ENCODE measurements at places on chromosomes 7 and 10.

GRCh38 chr7:94436018-94436604, 41.4 kb downstream of the COL1A2 start:
- no peaks in the 10 kb centered on the region for H3K36me3 ChIP-seq
- peaks cover 17% of the 10 kb centered on the region for H3K27me3 ChIP-seq
- H3K4me3 ChIP-seq, result no peak overlapping the region
- no peak overlapping the region for H3K27ac ChIP-seq

GRCh38 chr10:27654284-27654683, 91.3 kb downstream of the MKX start:
- DNase-seq, result no peak
- H3K27ac ChIP-seq, result no peak overlapping the region
- peaks cover 16% of the 10 kb centered on the region for H3K27me3 ChIP-seq
- no peaks in the 10 kb centered on the region for H3K36me3 ChIP-seq
- no peak overlapping the region for H3K4me3 ChIP-seq

- peak; percentile 5 for DNase-seq
- no peaks in the 10 kb centered on the region for H3K27me3 ChIP-seq
- H3K4me1 ChIP-seq, result peaks cover 10% of the 10 kb centered on the region
- no peaks in the 10 kb centered on the region for H3K36me3 ChIP-seq
- H3K4me3 ChIP-seq, result peak overlapping the region; percentile 89
Measured at GRCh38 chr10:61897671-61898434, 3.6 kb upstream of the ARID5B start.

DNA sequence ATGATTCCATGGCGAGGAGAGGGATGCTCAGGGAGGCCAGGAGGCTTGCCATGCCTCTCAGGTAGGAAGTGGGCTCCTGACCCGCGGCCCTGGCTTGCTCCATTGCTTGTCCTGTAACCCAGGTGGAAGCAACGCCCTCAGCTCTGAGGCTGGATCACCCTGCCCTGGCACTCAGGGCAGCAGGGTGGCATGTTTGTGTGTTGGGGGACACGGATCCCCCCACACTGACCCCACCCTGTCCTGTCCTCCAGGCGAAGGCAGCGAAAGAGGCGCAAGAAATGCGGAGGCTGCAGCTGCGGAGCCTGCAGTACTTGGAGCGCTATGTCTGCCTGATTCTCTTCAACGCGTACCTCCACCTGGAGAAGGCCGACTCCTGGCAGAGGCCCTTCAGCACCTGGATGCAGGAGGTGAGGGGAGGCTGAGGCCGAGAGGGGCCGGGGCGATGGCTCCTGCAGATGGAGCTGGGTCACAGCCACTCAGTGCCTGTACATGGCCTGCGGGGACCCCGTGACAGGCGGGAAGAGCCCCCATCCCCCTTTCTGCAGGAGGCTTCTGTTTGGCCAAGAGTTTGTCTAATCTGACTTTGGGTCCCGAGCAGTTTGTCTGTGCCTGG, 38.3 kb downstream of the PRF1 start:
- no peak for DNase-seq
- H3K27ac ChIP-seq, result no peak overlapping the region
- no peak overlapping the region for H3K4me3 ChIP-seq
- H3K36me3 ChIP-seq, result no peaks in the 10 kb centered on the region
- peaks cover 15% of the 10 kb centered on the region for H3K4me1 ChIP-seq

GRCh38 chr7:17618652-17618974, 320.2 kb downstream of the AHR start:
- DNase-seq, result no peak
- no peak overlapping the region for H3K27ac ChIP-seq
- H3K4me1 ChIP-seq, result no peaks in the 10 kb centered on the region
- H3K36me3 ChIP-seq, result no peaks in the 10 kb centered on the region
- peaks cover 3% of the 10 kb centered on the region for H3K27me3 ChIP-seq
- H3K4me3 ChIP-seq, result no peak overlapping the region

DNA sequence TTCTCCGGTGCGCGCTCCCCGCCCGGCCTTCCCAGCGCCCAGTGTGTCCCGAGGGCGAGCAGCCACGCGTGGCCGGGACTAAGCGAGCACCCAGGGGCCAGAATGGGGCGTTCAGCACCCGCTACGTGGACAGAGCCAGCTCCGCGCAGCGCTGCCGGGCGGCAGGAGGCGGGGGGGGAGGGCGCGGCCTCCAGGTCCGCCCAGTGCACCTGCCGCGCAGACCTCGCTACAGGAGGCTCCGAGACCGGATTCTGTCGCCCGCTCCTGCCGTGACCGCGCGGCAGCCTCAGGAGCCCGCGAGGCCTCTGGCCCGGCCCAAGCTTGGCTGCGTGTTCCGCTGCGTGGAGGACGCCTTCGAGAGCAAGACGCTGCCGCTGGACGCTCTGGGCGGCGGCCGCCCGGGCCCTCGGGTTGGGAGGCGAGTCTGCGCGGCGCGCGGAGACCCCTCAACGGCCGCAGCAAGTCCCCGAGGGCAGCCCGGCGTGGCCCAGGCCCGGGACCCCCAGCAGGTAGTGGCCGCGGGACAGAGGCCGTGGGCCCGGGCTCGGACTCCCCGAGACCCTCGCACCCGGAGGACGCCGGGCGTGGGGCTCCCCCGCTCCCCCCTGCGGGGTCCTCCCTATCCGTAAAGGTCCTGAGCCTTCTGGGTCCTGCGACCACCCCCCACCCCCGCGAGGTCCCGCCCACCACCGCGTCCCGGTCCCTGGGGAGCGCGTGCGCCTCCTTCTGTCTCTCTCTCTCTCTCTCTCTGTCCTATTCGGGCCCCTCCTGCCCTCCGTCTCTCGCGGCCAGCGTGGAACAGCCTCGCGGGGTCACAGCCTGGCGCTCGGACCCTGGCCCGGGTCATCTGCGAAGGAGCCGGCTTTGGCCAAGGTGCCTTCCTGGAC, 904 bp upstream of the DPYSL4 start:
- no peak overlapping the region for H3K4me3 ChIP-seq
- peaks cover 22% of the 10 kb centered on the region for H3K27me3 ChIP-seq
- H3K27ac ChIP-seq, result no peak overlapping the region
- H3K4me1 ChIP-seq, result peaks cover 4% of the 10 kb centered on the region

- peaks cover 16% of the 10 kb centered on the region for H3K27me3 ChIP-seq
- no peak overlapping the region for H3K4me3 ChIP-seq
- H3K27ac ChIP-seq, result no peak overlapping the region
Measured at GRCh38 chr10:100766693-100767421, 21.5 kb downstream of the PAX2 start.

DNA sequence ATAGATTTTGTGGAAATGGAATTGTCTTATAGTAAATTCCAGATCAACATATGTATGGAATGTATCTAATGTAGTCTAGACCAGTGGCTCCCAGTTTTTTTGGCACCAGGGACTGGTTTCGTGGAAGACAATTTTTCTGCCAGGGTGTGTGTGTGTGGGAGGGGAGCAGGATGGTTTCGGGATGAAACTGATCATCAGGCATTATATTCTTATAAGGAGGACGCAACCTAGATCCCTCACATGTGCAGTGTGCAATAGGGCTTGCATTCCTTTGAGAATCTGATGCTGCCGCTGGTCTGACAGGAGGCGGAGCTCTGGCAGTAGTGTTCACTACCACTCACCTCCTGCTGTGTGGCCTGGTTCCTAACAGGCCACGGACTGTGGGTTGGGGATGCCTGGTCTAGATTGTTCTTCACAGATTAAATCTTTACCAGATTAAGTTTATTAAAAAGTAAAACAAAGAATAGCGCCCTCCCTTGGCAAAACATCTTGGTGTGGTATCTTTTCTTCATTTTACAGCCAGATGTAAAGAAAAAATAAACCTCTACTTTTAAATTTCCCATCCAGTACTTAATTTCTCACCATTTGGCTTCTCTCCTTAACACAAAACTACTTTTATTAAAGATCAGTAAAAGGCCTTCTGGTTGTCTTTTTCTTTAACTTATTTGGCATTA, 48.4 kb downstream of the SEPTIN7 start:
- no peak overlapping the region for H3K4me3 ChIP-seq
- DNase-seq, result no peak
- no peaks in the 10 kb centered on the region for H3K27me3 ChIP-seq
- peaks cover 23% of the 10 kb centered on the region for H3K4me1 ChIP-seq

GRCh38 chr10:116691635-116692034, 50.7 kb downstream of the HSPA12A start:
- H3K4me3 ChIP-seq, result no peak overlapping the region
- no peak for DNase-seq
- no peaks in the 10 kb centered on the region for H3K4me1 ChIP-seq
- H3K36me3 ChIP-seq, result no peaks in the 10 kb centered on the region

GRCh38 chr7:81774551-81774950, 4.7 kb upstream of the HGF start:
- H3K4me3 ChIP-seq, result no peak overlapping the region
- no peak overlapping the region for H3K27ac ChIP-seq
- no peaks in the 10 kb centered on the region for H3K36me3 ChIP-seq
- no peaks in the 10 kb centered on the region for H3K4me1 ChIP-seq
- no peak for DNase-seq
- H3K27me3 ChIP-seq, result peaks cover 1% of the 10 kb centered on the region

GRCh38 chr7:100152937-100153666, 4.4 kb downstream of the LAMTOR4 start:
- no peak overlapping the region for H3K27ac ChIP-seq
- H3K27me3 ChIP-seq, result no peaks in the 10 kb centered on the region
- peaks cover 75% of the 10 kb centered on the region for H3K4me1 ChIP-seq
- H3K36me3 ChIP-seq, result no peaks in the 10 kb centered on the region
- H3K4me3 ChIP-seq, result no peak overlapping the region
- no peak for DNase-seq

- peaks cover 10% of the 10 kb centered on the region for H3K27me3 ChIP-seq
- H3K4me1 ChIP-seq, result no peaks in the 10 kb centered on the region
- DNase-seq, result no peak
- H3K27ac ChIP-seq, result no peak overlapping the region
Measured at GRCh38 chr10:78802866-78803265, 265.9 kb upstream of the ZMIZ1 start.

DNA sequence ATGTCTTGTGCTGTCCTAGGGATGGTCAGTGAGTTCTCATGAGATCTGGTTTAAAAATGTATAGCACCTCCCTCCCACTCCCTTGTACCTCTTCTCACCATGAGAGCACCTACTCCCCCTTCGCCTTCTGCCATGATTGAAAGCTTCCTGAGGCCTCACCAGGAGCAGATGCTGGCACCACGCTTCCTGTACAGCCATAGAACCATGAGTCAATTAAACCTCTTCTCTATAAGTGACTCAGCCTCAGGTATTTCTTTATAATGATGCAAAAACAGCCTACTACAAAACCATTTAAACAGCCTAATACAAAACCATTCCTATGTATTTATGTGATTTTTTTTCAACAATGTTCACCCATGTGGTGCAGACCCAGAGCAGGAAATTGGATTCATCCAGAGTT, 32.0 kb downstream of the KDM7A start:
- no peak overlapping the region for H3K27ac ChIP-seq
- H3K4me3 ChIP-seq, result peak overlapping the region; percentile 10
- peaks cover 9% of the 10 kb centered on the region for H3K36me3 ChIP-seq
- DNase-seq, result no peak
- H3K4me1 ChIP-seq, result peaks cover 34% of the 10 kb centered on the region

DNA sequence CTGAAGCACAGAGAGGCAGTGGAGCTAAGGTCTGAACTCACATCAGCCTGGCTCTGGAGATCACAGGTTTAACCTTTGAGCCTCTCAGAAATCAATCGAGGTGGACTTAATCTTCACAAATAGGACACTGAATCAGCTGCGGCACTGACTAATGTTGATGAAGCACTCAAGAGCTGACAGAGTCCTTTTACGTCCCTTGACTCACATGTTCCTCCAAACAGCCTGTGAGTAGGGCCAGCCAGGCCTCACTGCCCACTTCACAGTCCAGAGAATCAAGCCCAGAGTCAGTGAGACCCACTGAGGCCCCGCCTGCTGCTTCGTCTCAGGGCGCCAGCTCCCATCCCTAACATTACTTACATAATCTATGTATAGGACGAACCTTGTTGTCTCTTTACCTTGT, 63.1 kb downstream of the TNS3 start:
- peaks cover 14% of the 10 kb centered on the region for H3K27me3 ChIP-seq
- H3K4me1 ChIP-seq, result peaks cover 4% of the 10 kb centered on the region
- H3K27ac ChIP-seq, result no peak overlapping the region
- no peak for DNase-seq
- no peaks in the 10 kb centered on the region for H3K36me3 ChIP-seq

DNA sequence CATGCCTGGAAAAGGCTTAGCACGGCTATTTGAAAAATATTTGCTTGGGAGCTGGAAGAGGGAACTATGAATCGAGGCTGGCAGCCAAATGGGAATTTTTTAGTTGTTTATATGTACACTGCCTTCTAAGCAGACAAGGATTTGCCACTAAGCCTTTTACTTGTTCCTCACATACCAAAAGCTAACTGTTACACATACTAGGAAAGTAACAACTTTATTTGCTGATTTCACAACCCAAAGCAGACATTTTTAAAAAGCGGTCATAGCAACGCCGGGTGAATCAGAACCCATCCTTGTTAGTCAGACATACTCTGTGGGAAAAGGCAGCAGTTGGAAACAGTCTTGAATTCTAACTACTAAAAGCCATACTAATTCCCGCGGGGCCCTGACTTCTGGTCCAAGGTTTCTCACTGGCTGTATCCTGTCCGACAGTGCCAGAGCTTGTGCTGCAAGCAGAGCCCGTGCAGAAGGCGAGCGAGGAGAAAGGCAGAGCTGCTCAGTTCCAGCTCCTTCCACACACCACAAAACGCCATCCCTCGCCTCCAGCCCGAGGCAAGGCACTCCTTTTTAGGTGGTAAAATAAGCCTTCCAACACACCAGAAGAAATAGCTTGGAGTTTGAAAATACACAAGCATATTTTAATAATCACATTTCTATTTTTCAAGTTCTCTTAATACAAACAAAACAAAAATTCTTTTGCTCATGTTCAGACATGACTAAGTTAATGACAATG, 89.2 kb downstream of the RNF216 start:
- no peak for DNase-seq
- peaks cover 100% of the 10 kb centered on the region for H3K4me1 ChIP-seq
- H3K36me3 ChIP-seq, result peaks cover 5% of the 10 kb centered on the region
- peak overlapping the region; percentile 69 for H3K4me3 ChIP-seq
- no peaks in the 10 kb centered on the region for H3K27me3 ChIP-seq
- peak overlapping the region; percentile 98 for H3K27ac ChIP-seq

GRCh38 chr10:68628576-68629127, 68.5 kb downstream of the TET1 start:
- no peak overlapping the region for H3K27ac ChIP-seq
- H3K27me3 ChIP-seq, result no peaks in the 10 kb centered on the region
- H3K4me3 ChIP-seq, result peak overlapping the region; percentile 61
- DNase-seq, result no peak

DNA sequence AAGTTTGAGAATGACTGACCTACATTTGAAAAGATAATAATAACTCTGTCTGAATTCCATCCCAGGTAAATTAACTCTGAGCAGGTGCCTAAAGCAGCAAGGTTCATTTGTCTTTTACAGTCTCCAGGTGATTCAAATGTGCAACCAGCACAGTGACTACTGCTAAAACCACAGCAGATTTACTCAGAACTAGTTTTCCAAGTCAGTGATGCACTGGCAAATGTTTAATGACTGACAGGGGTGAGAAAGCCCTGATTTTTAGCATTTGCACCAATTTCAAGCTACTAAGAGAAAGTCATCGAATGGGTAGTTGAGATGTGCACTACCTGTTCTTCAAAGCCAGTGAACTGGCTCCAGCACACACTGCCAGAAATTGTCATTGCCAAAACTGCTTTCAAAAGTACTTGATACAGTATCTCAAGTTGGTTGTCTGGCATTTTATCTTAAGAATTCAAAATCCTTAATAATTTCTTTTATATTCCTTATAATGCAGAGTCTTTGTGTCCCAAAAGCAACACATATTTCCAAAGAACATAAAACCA, 60.3 kb downstream of the ATOH7 start:
- DNase-seq, result no peak
- H3K27me3 ChIP-seq, result no peaks in the 10 kb centered on the region
- no peak overlapping the region for H3K27ac ChIP-seq
- H3K4me3 ChIP-seq, result no peak overlapping the region
- no peaks in the 10 kb centered on the region for H3K36me3 ChIP-seq

- no peak overlapping the region for H3K27ac ChIP-seq
- no peaks in the 10 kb centered on the region for H3K36me3 ChIP-seq
- peaks cover 12% of the 10 kb centered on the region for H3K4me1 ChIP-seq
- peaks cover 30% of the 10 kb centered on the region for H3K27me3 ChIP-seq
- no peak for DNase-seq
Measured at GRCh38 chr7:64874114-64874513, 29.0 kb upstream of the ZNF273 start.
